ENCODE measurements at places on chromosomes 3 and 15. TPM values are rescaled to one million over a fixed set of nuclear protein-coding genes. Genes with fewer than 3 reads are reported as not detected.

GRCh38 chr3:87446849-87447387, 170.5 kb upstream of the POU1F1 start:
- no peak for DNase-seq

DNA sequence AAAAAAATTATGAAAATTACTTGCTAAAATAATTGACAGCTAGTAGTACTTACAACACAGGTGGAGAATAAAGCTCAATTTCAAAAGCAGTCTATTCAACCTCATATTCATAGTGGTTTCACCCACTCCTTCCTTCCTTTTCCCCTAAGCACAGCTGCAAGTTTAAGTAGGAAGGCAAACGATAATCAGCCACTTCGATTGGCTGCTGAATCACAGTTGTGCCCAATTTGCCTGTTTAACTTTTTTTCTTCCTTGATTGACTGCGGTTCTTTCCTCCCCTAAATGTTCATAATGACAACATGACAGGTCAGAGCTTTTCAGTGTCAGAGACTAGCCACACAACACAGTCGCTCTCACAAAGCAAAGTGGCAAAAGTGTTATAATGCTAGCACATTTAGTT, 468.0 kb upstream of the GBE1 start:
- no peak for DNase-seq

DNA sequence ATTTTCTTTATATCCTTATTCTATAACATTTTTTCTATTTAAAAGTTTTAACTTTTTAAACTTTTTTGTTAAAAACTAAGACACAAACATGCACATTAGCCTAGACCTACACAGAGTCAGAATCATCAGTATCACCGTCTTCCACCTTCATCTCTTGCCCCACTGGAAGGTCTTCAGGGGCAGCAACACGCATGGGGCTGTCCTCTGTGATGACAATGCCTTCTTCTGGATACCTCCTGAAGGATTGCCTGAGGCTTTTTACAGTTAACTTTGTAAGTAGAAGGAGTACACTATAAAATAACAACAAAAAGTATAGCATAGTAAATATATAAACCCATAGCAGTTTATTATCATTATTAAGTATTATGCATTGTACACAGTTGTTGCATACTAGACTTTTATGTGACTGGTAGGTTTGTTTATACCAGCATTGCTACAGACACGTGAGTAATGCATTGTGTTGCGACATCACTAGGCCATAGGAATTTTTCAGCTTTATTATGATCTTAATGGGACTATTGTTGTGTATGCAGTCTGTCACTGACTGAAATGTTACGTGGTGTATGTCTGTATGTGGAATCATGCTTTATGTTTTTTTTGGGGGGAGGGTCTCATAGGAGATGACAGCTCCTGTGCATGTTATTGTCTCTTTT, 18.2 kb downstream of the ATP1B3 start:
- no peak for DNase-seq

DNA sequence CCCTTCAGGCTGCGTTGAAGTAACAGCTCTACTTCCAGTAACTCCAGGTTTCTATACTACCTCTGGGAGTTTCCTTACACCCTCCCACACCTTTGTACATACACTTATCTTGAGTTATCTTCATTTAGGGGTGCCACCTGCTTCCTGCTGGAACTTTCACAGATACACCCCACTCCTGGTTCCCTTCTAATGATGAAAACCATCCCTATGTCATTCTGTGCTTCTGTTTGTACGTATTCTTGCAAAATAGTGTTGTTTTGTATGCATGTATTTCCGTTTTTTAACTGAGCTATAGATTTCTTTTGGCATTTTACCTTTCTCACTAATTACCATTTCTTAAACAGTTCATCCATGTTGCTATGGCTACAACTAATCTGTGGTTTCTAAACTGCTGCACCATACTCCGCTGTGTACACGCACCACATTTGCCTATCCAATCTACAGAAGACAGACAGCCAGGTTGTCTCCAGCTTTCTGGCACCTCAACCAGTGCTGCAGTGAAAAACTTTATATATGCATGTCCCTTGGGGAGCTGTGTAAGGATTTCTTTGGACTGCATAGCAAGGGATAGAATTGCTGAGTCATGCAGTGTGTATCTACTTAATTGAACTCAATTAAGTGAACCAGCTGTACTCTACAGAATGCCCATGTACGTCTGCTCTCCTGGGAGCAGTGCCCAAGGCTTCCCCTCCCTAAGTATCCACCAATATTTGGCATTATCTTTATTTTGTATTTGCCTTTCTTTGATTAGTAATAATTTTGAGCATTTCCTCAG, 61.4 kb upstream of the ST8SIA2 start:
- no peak for DNase-seq

GRCh38 chr3:42666022-42666421, 12.5 kb downstream of the ZBTB47 start:
- DNase-seq = peak; percentile 66

DNA sequence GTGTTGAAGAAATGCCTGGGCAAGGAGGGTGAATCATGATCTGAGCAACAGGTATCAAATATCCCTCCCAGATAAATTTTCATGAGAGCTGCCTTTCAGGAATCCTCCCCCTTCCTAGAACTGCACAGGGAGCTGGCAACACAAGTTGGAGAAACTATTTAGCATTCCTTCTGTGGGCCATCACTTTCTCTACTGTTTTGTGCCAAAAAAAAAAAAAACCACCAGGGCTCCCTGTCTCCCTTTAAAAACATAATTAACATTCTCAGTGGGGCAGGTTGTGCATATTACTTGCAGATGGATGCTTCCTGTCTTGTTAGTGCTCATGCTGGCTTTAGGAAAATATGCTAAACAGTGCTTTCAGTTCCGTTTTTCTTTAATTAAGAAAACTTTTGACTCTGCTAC, 234.9 kb upstream of the LMCD1 start:
- no peak for DNase-seq

GRCh38 chr3:104628185-104628789, 738.4 kb upstream of the ALCAM start:
- no peak for DNase-seq

- DNase-seq = no peak
Observed at GRCh38 chr3:127161236-127161635, 31.7 kb upstream of the PRR23E start.

DNA sequence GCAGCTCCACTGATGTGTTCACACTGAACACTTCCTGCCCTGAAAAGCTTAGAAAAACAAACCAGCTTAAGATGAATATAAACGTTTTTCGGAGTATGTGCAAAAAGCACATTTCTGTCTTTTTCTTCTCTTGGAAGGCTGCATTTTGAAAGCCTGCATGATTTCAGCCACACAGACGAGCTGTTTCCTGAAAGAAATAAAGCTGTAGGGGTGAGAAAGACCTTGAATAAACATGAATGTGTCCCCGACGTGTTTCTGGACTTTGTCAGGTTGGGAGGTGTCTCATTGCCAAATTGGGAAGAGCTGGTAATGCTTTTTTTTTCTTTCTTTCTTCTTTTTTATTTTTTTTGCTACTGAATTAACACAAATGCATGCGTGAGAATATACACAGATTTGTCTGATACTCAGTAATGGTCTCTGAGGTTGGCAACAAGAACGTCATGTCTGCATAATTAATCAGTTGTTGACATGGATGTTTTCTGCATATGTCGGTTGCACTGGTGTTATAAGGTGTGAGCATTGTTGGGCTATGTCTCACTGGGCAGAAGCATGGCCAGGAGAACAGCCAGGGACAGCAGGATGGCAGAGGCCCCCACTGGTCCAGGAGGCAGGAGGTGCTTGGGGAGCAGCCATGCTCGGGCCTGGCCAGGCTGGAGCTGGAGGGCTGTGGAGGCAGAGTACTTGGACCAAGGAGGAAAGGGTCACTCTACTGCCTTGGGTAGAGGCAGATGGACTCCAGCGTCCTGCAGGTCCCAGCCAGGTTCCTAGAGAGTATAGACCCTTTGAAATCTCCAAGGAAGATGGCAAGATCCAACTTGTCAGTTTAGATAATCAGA, 39.0 kb downstream of the ADAMTSL3 start:
- DNase-seq = no peak

GRCh38 chr3:49916686-49917085, 12.9 kb downstream of the MON1A start:
- no peak for DNase-seq

GRCh38 chr3:126988451-126989021, 5.6 kb downstream of the PLXNA1 start:
- DNase-seq = no peak

DNA sequence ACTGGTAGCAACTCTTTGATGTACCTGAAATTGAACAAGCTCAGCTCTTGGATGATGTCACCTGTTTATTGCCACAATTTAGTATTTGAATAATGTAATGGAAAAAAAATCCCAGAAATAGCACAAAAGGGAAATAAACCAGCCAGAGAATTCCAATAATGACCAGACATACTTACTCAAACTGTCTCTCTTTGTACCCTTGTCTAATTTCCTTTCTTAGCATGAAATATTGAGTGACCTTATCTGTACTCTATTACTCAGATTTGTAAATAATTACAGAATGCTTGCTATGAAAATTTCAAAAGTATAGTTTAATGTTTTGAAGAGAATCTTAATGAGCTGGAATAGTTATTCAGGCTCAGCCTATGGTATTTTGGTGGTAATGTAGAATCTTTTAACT, 555.4 kb upstream of the SGO1 start:
- DNase-seq = no peak

DNA sequence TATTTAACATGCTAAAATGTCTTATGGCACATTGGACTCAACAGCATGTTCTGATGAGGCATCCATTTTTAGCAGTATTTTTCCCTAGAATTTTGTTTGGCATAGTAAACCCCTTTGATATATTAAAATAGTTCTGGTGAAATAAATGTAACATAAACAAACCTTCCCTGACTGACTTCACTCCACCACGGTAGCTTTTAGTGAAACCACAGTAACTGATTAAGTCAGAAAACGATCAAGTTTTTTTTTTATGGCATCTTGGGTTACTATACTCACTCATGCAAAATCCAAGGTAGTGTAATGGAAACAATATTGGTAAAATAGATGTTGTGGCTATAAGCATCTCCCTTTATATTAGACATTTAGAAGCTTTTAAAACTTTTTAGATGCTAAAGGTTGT, 2.8 kb downstream of the SERP1 start:
- no peak for DNase-seq

- DNase-seq = no peak
Observed at GRCh38 chr15:98330258-98330657, 318.1 kb upstream of the IGF1R start.

- no peak for DNase-seq
Observed at GRCh38 chr3:26100176-26100575, 310.3 kb downstream of the OXSM start.

- no peak for DNase-seq
Observed at GRCh38 chr3:148546959-148547358, 150.7 kb upstream of the AGTR1 start.

GRCh38 chr3:131503320-131503635, 507 bp upstream of the MRPL3 start:
- no peak for DNase-seq

DNA sequence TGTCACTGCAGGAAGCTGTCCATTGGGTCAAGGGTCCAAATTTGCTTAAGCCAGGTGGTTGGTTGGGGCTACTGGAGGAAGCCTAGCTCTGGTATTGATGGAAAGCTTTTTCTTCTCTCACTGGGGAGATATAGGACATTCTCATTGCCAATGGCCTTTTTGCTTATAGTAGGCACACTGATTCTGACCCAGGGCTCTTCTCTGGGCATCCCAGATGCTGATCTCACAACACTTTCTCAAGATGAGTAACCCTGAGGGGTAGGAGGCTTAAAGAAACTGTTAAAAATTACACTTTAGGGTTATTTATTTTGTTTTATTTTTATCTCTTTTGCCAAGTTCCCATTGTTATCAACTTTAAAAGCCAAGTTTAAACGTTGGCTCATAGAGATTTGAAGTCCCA, 337.8 kb downstream of the LRRC3B start:
- no peak for DNase-seq

GRCh38 chr3:38646630-38647029, 2.9 kb downstream of the SCN5A start:
- peak; percentile 6 for DNase-seq

- no peak for DNase-seq
Observed at GRCh38 chr3:152234657-152235375, 33.9 kb upstream of the MBNL1 start.

DNA sequence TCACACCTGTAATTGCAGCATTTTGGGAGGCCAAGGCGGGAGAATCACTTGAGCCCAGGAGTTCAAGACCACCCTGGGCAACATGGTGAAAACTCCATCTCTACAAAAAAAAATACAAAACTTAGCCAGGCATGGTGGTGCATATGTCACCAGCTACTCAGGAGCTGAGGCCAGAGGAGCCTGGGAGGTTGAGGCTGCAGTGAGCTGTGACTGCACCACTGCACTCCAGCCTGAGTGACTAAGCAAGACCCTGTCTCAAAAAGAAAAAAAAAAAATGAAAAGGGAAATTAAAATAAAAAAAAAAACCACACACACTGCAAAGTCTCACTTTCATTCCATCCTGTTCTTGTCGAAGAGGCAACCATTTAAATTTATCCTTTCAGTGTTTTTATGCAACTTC, 100.8 kb upstream of the PIAS1 start:
- no peak for DNase-seq

GRCh38 chr15:76588811-76589747, 252.5 kb downstream of the ISL2 start:
- no peak for DNase-seq

GRCh38 chr3:149424918-149425317, 47.5 kb upstream of the TM4SF1 start:
- DNase-seq = no peak

DNA sequence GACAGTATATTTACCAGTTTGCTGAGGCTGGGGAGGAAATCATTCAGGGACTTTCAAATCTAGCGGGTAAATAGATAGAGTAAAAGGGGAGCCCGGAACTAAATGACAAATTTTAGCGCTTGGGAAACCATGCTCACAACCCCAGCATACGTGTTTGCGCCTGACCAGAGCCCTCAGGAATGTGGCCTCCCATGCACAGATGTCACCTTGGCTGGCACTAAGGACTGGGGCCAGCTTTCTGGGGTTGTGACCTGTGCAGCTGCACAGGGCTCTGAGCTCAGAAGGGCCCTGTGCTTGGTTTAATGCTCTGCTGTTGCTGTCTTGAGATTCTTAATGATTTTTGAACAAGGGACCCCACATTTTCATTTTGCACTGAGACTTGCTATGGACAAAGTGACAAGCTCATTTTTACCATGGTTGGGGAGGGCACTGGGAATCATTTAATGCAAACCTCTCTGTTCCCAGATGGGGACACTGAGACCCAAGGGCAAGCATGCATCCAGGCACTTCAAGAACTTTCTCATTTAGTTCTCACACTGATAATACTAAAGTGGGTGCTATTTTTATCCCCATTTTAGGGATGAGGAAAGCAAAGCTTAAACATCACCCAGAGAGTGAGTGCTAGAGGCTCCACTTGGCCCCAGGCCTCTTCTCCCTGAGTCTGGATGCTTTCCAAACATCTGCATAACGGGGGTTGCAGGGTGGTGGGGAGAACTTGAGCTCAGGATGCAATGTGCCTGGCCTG, 44.1 kb upstream of the FAM107A start:
- no peak for DNase-seq

Gene PLAAT1
- total RNA-seq = not detected

Gene CPOX
- 32.7 TPM for total RNA-seq

Gene DVL3
- 71.2 TPM for total RNA-seq

Gene CAMK2N2
- total RNA-seq = not detected

Gene TGM5
- total RNA-seq = 0.28 TPM

Gene SLC25A26
- total RNA-seq = 42.8 TPM

Gene GOLGA6D
- not detected for total RNA-seq

Gene MRAS
- 29.3 TPM for total RNA-seq

Gene STRIT1
- not detected for total RNA-seq

Gene GAP43
- total RNA-seq = 4.4 TPM

Gene DPPA2
- total RNA-seq = not detected

Gene TAGLN3
- total RNA-seq = 16.1 TPM
